ENCODE measurements at places on chromosomes 5 and 9.

DNA sequence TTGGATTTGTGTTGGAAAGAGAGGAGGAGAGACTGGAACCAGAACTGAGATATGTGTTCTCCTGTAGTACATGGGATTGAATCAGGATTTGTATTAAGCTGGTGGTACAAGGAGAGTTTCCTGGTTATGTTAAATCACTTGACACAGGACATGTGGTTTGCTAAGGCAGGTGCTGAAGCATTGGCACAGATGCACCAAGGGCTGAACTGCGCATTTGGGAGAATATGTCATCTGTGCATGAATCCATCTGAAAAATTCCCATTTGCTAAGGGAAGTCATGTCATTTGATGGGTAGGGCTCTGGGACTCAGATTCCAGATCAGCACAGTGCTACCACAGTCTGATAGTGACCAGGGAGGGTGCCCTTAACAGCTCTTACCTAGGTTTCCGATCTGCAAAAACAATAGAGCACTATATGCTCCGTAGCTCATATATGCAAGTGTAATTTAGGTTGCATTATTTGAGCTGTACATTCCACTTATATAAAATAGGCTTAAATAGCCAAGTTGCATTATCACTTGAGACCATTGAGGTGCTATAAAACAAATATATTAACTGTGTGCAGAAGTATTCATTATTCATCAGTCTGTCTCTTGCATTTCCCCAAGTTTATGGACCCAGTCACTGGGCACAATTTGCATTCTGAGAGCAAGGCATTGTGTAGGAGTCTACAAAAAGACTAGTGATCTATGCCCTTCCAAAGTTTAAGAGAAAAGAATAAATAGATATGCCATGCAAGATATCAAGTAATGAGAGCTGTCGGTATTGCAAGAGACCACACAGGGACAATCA, 55.2 kb downstream of the ADAMTS16 start:
- no peak for DNase-seq

DNA sequence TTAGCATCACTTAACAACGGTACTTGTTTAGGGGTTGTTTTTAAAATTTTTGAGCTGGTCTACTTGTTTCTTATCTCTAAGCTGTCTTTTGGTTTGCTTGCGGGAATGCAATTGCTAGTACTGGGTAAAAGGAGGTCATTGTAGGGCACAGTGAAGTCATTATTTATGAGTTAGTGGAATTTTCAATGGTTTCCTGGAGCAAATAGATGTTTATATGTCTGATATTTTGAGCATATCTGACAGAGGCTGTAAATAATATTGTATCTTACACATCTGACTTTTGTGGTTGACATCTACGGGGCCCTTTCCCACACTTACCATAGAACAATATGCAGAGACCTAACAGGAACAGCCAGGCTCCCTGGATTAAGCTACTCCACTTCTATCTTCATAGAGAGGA, 90.4 kb upstream of the IL6ST start:
- DNase-seq = no peak

DNA sequence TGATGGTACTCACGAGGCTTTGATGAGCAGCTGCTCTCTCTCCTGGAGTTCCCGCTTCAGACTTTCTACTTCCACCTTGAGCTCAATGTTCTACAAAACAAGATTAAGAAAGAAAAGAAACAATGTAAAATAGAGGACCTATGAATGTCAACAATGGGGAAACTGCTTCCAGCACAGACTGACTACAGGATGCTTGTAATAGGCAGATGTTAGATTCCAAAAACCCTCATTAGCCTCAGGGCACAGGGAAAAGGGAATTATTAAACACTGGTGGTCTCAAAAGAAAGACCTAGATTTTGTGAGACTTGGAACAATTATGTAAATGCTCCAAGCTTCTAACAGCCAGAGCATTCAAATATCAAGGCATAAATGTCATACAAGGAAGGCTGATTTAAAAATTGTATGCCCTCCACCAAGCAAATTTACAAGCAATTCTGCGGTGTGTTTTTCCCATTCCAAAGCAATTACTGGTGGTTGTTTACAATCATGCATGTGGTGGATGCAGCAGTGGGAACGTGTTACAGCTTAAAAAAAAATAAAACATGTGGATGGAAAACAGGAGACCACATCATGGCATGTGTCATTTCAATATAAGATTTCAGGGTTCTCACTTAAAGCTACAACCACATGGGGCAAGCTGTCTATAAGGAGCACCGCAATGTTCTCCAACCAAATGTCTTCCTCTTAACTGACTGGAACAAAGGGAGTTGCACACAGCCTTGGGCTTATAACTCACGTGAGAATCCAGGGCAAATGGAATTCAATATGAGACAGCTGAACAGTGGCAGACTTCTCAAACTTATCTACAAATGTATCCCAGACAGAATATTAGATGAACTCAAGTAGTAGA, 34.0 kb downstream of the CDK5RAP2 start:
- no peak for DNase-seq

GRCh38 chr5:157381746-157382145, 78.3 kb upstream of the NIPAL4 start:
- DNase-seq = no peak

DNA sequence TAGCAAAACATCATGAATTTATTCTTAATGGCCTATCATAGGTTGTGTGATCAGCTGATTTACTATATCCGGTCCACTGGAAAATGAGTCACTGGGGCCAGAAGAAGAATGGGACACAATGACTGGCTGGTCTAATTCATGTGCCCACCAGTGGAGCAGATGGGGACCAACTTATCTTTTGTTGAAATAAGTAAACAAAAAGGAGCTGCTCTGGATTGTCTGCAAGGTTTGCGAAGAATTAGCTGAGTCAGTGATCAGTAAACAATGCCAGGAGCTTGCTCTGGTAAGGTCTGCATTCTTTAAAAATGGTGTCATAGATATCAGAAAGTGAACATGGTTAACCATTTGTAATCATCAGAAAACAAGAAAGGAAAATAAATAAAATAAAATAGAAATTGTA, 128.0 kb downstream of the RASEF start:
- DNase-seq = no peak

- no peak for DNase-seq
These were observed 3.5 kb downstream of the HEMGN start for GRCh38 chr9:97934321-97935115.

GRCh38 chr5:129506086-129506485, 46.0 kb downstream of the ADAMTS19 start:
- DNase-seq = no peak

Data from stimulated activated CD8-positive, alpha-beta memory T cell treated with anti-CD3 and anti-CD28 coated beads, Interleukin-2, amount 100 ng/mL, for 1 hour (primary cell).